ENCODE measurements at places on chromosomes 2 and 18.

DNA sequence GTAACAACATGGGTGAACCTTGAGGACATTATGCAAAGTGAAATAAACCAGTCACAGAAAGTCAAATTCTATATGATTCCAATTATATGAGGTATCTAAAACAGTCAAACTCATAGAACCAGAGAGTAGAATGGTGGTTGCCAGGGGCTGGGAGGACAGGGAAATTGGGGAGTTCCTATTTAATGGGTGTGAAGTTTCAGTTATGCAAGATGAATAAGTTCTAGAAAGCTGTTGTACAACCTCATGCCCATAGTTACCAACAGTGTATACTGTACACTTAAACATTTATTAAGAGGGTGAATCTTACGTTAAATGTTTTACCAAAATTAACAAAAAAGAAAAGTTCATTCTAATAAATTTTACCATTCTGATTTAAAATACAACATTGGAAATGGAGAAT is 92.7 kb upstream of the WDSUB1 start:
- DNase-seq: no peak

DNA sequence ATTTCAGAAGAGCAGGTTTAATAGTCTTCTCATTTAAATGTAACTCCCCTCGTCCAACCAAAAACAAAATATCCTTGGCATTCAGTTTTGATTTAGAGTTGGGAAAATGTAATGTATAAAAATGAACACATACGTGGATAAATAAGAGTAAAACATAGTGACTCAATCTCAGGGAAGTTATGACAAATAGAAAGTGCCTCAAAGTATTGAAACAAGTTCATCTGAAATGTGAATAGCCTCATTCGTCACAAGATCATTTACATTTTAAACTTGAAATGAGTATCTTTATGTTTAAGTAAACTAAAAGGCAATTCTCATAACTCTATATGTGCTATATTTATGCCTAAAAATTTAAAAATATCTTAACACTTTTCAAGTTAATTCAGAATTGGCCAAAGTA is 122.2 kb upstream of the SMAD7 start:
- DNase-seq: no peak

- DNase-seq: no peak
These were observed 192.6 kb downstream of the SH3RF3 start for GRCh38 chr2:109321570-109321969.

- DNase-seq: no peak
These were observed 23.6 kb upstream of the INHBB start for GRCh38 chr2:120322329-120322728.

DNA sequence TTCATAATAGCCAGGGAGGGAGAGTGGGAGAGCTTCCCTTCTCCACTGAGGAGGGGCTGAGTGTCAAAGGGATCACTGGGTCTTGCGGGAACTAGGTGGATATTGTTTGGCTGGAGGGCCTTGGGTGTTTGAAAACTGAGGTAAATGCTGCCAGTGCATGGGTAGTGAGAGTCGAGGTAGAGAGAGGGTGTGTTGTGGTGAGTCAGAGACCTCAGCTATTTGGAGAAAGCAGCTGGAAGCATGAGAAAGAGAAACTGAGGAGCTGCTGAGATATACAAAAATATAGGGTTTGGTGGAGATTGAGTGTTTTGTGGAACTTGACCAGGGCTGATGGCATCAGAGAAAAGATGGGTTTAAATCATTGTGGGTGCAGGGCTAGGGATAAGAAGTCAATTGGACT is 127.0 kb upstream of the CCDC195 start:
- DNase-seq: peak; percentile 47
